ENCODE measurements at places on chromosomes 12 and 14.

GRCh38 chr12:19694627-19695026 lies 255.3 kb downstream of the AEBP2 start:
- DNase-seq, result no peak

DNA sequence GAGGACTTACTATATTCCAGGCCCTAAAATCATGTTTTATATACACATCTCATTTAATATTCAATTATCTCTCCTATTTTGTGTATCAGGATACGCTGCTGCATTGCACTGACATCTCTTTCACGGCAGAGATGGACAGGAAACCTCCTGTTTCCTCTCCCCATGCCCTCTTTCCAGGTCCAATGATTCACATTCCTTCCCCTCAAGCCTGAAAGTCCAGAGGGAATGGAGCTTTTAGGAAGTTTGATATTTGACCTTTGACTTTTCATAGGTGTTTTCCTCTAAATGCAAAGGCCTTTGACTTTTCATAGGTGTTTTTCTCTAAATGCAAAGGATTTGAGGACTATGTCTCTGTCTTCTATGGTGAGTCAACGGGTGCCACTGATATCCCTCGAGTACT lies 89.5 kb downstream of the STON2 start:
- DNase-seq, result no peak

- DNase-seq, result no peak
Measured at GRCh38 chr14:38735005-38735404, 368.0 kb downstream of the SEC23A start.

DNA sequence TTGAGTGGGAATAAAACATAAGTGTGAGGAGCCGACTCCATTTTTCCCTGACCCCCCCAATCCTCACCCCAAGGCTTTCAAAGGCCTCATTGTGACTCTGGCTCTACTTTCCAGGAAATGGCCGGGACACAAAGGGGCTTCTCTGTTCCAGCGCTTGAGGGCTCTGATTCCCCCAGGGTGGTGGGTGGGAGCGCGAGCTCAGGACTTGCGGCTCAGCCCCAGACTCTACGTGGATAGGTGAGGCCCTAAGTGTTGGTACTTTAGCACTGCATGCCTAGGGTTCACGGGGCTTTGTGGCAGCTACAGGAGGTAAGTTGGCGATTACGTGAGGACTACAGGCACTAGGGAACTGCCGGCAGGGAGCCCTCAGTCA lies 553 bp downstream of the CNPY2 start:
- DNase-seq, result no peak

GRCh38 chr12:53600490-53601295 lies 25.5 kb downstream of the ATF7 start:
- no peak for DNase-seq

DNA sequence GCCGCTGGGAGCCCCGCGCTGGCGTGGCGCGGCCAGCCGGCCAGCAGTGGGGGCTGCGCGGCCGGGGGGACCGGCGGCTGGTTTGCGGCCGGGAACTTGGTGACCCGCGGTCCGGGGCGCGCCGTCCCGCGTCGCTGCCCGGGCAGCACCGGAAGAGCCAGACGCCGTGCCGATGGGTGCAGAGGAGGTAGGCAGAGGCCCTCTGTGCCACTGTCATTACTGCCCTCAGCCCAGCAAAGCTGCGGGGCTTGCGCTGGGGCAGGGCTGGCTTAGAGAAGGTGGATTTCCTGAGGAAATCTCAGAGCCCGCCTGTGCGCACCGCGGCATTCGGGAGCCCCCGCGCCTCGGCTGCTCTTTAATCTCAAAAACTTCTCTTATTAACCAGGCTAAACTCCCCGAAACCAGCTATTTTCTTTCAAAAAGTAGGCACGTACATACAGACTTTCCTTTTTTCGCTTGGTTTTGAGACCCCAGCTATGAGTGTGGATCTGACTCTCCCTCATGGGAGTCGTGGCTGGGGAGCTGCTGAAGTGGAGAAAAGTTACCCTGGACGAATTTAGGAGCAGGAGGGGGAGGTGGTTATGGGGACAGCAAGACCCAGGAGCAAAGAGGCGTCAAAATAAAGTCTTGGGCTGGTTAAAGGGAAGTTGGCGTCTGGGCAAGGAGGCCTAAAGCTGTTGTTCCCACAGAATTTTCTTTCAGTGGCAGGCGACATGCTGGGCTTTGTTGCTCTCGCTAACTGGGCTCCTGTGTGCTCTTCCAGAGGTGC lies 802 bp downstream of the SUSD6 start:
- DNase-seq, result no peak

DNA sequence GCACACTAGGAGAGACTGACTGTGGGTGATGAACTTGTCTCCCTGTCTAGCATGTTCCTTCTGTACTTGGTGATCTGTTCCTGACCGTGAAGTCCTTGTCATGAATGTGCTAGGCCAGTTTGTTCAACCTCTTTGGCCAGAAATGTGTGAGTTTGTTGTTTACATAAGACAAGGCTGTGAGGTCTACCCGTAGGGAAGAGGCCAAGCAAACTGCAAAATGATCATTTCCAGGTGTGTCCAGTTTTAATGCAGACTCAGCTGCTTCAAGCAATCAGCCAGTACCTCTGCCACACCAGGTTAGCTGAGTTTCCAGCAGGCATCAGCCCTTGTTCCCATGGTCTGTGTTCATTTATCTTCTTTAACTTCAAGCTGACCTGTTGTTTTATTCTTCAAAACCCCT lies 440.2 kb downstream of the FUT8 start:
- DNase-seq, result no peak

- no peak for DNase-seq
Measured at GRCh38 chr14:31320922-31321766, 99.2 kb downstream of the HEATR5A start.

DNA sequence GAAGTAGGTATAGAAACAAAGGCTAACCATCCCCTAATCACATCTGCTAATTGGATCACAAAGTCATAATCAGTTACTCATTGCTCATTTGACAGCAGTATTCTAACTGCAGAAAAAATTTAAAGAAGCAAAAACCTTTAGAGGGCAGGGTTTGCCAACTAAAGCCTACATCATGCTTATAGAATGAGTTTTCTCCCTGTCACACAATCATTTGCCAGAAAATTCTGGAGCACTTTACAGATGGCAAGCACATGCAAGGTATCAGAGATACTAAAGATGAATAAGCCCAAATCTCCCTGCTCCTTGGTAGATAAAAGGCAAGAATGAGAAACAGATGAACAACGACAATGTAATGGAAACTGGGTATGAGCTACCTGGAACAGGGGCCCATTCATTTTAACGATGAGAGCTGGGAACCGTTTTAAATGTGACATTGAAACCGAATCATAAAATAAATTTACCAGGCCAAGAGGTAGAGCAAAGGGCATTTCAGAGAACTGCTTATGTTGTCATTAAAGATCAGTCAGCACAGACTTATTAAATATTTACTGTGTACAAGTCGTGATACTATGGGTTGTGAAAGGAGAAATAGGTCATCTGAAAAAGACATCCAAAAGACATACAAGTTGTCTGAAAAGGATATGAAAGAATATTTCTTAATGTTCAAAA lies 211.4 kb upstream of the ABCD2 start:
- DNase-seq, result no peak

DNA sequence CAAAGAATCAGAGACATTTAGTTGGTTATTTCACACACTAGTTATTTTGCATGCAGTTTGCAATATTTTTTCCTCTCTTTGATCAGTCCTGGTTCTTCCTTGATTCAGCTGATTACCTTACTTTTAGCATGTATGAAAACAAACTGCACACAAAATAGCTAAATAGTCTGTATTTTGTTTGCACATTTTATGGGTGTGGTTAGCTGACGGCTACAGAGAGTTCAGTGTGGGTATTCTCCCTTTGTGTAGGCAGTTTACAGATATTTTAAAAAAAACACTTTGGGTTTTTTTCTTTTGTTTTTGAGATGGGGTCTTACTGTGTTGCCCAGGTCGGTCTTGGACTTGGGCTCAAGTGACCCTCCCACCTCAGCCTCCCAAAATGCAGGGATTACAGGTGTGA lies 28.5 kb downstream of the TOGARAM1 start:
- no peak for DNase-seq
